Omental fat pad (tissue), 4 donors: ENCODE measurements at places on chromosomes 4 and X.

- DNase-seq = no peak
These were observed 30.3 kb downstream of the CCKAR start for GRCh38 chr4:26459756-26460530.

- no peak for DNase-seq
These were observed 128.7 kb downstream of the ARHGAP24 start for GRCh38 chr4:85603437-85604336.

GRCh38 chr4:63302078-63302477, 1107.2 kb downstream of the TECRL start:
- DNase-seq = no peak

GRCh38 chr4:2537011-2537830, 774 bp downstream of the FAM193A start:
- no peak for DNase-seq

- DNase-seq = no peak
These were observed 53.8 kb upstream of the USP9X start for GRCh38 chrX:41031256-41031967.

DNA sequence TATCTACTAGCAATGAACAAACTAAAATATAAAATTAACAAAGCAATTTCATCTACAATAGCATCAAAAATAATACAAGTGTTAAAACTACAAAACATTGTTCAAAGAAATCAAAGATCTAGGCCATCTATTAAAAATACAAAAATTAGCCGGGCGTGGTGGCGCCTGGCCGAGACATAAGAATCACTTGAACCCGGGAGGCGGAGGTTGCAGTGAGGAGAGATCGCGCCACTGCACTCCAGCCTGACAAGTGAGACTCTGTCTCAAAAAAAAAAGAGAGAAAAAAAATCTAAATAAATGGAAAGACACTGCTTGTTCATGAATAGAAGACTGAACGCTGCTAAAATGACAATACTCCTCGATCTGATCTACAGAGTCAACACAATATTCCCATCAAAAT, 139.2 kb downstream of the RBM47 start:
- no peak for DNase-seq

DNA sequence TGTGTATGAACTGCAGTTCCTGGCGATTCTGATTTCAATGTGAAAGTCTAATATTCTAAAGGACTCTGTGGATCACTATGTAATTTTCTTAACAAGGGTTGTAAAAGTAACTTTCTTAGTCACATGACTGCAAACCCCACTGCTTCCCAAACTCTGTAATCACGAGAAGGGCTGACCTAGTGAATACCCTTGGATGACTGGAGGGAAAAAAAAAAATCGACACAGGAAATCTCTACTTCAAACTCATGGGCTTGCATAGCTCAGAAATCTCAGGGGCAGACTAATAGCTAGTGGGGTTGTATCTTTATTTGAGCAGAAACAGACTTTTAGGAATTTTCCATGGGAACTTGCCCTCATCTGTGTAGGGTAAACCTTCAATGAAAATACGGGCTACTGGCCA, 4.8 kb upstream of the MXRA5 start:
- DNase-seq = no peak

DNA sequence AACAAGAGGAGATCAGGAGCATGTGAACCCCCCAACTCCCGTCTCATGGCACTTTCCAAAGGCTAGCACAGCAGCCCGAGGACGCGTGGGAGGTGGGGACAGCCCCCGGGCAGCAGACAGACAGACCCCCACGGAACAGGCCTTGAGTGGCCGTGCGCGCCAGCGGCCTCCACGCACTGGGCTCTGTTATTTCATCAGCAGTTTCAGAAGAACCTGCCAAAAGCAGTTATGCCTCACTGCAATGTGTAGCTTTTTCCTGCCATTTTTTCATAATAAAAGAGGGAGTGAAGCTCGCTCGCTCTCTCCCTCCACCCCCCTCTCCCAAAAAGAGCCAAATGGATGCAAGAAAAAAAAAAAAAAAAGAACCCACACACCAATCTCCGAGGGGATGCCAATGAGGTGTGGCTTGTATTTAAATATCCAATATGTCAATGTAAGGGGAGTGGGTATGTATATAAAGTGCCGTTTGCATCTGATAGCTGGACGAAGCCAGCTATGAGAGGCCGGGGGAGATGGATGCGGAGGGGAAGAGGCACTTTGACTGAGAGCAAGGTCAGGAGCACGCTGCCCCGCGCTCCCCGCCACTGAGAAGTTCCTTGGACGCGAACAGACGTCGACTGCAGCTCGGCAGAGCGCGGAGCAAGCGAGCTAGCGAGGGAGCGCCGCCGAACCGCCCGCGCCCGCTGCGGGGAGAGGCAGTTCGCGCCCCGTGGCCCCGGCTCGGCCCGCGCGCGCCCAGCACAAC, at the start of gene FGF16:
TSS of gene FGF16 (plus strand) at position 482 of the 745 bp plus-strand sequence. CDS start 286 bp downstream, outside the sequence.
- DNase-seq = no peak

DNA sequence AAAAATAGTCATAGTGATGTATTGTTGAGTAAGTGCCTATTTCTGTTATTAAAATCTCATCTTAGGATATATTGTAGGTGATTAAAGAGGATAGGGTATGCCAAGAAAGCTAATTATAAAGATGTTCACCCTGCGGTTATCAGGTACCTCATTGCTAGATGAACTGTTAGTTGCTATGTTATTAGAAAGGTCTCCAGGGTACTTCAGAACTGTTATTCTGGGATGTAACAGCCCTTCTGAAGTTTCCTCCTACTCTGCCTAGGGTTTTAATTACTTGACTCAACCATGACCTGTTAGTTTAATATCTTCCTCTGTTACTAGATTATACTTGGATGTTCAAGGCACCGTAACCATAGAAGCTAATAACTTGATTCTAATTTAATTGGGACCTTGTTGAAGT, 15.4 kb downstream of the TMPRSS11E start:
- no peak for DNase-seq

GRCh38 chr4:80183250-80184052, 13.9 kb upstream of the PRDM8 start:
- DNase-seq = no peak

DNA sequence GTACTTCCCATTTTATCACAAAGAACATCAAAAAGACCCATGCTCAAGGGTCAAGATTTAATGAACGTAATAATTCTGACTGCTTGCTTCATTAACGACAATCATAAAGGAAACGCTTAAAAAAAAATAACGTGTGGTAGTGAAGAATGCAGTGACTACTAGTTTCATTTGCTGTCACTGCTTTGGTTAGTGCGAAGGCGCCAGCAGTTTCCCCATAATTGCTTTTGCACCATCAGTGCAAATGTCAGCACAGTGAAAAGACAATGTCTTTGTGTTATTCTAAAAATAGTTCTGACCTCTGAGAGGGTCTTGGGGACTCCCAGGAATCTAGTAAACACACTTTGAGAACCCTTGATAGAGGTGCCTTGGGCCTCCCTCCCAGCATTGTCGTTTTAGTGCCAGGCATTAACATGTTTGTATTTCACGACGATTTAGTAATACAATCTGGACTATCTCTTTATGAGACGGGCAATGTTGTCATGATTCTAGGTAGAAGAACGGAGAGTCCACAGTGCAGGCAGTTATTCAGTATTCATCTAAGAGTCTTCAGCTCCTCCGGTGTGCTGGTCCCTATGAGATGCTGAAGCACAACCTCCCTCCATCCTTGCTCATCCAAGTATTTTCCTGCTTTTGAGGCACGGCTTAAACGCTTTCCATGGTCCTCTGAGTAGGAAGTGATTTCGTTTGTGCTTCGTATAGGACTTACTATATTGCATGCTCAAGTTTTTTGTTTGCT, 71.0 kb downstream of the AFF1 start:
- DNase-seq = no peak

DNA sequence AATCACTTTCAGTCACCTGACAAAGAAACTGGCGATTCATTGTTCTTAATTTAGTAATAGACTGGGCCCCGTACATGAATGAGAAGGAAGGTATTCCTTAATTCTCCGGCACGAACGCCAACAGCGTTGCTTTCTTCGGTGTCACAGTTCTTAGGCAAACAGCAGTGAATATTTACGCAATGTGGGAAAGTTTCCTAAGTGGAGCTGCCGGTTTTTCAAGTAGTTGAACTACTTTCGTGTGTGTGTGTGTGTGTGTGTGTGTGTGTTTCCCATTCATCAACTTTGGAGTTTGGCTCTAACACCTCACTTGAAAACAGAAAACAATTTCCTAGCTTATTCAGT, 651 bp downstream of the NXT2 start:
- DNase-seq = no peak

DNA sequence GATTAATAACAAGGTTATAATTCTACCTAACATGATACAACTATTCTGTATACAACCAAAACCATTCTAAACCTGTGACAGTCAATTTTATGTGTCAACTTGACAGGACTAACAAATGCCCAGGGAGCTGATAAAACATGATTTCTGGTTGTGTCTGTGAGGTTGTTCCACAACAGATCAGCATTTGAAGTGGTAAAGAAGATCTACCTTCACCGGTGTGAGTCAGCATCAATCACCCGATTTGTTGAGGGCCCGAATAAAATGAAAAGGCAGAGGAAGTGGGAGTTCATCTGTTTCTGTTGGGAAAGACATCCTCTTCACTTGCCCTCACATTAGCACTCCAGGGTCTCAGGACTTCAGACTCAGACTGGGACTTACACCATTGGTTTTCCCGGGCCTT, 187.9 kb downstream of the MAB21L2 start:
- no peak for DNase-seq

GRCh38 chr4:185263419-185263818, 54.0 kb downstream of the SNX25 start:
- no peak for DNase-seq

GRCh38 chr4:8192748-8193738, 6.0 kb upstream of the SH3TC1 start:
- no peak for DNase-seq

DNA sequence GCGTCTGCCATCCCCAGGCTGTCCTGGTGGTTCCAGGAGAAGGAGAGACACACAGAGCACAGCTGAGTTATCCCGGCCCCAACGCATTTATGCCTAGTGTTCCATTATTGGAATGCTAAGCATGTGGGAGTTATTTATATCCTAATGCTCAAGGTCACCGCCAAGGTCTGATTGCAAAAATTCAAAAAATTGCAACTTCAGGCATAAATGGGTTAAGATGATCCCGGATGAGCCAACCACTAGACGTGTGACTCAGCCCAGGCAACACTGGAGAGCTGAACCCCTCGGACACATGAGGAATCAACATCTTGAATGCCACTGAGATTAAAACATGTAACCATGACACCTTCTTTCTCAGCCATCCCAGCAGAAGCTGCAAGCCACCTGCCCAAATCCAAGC, 3.8 kb upstream of the ZCCHC4 start:
- no peak for DNase-seq

GRCh38 chr4:1030031-1030430, 18.6 kb downstream of the FGFRL1 start:
- DNase-seq = no peak

DNA sequence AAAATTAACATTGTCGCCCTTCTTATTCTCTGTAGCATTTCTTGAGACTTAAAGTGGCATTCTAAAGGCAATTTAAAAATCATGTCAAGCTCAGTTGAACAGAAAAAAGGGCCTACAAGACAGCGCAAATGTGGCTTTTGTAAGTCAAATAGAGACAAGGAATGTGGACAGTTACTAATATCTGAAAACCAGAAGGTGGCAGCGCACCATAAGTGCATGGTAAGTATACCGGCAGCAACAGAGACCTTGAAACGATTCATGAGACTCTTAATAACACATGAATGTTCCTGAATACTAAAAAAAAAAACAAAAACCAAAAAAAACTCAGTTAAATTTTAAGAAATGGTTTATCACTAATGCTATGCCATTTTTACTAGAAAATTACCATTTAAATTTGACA, 82.4 kb upstream of the HPRT1 start:
- no peak for DNase-seq

- no peak for DNase-seq
These were observed 11.3 kb downstream of the YTHDC1 start for GRCh38 chr4:68338625-68339024.

GRCh38 chr4:15674926-15675325, 6.7 kb upstream of the FAM200B start:
- no peak for DNase-seq

GRCh38 chrX:45980726-45981125, 564.5 kb downstream of the ZNF674 start:
- DNase-seq = no peak

GRCh38 chr4:182385897-182386296, 142.7 kb downstream of the TENM3 start:
- DNase-seq = no peak

- no peak for DNase-seq
These were observed 111.8 kb upstream of the RAP2C start for GRCh38 chrX:132331000-132331399.

DNA sequence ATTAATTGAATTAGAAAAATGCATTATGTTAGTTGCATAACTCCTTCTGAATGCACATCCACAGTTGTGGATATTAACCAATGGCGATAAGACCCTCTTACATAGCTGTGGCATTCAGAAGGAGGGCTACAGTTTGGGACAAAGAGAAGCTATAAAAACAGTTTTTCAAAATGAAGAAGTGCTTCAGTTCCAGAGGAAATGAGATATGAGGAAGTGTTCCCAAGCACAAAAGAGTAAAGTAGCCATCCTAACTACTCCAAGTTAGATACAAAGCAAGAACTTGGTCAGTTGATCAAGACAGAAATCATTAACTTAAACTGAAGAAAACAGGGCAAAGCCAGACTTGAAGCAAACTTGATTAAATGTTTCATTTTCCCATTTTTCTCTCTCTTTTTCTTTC, 17.2 kb upstream of the ADGRL3 start:
- no peak for DNase-seq

DNA sequence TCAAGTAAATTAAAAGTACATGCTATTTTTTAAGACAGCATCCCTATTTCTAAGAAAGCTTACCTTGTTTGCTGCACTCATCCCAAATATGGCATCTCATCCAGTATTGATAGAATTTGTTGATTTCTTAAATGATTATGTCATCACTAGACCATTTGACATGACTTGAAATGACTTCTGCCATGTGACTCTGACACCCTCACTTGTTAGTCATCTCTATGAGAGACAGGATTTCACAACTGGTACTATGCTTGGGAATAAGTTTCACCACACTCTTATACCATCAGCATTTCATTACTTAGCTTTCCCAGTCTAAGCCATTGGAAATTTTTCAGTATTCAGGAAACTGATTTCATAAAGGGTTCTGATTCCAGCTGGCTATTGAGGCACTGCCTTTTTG, 55.3 kb downstream of the TMPRSS11F start:
- DNase-seq = no peak

- no peak for DNase-seq
These were observed 5.1 kb upstream of the KDM5C start for GRCh38 chrX:53230116-53230515.

DNA sequence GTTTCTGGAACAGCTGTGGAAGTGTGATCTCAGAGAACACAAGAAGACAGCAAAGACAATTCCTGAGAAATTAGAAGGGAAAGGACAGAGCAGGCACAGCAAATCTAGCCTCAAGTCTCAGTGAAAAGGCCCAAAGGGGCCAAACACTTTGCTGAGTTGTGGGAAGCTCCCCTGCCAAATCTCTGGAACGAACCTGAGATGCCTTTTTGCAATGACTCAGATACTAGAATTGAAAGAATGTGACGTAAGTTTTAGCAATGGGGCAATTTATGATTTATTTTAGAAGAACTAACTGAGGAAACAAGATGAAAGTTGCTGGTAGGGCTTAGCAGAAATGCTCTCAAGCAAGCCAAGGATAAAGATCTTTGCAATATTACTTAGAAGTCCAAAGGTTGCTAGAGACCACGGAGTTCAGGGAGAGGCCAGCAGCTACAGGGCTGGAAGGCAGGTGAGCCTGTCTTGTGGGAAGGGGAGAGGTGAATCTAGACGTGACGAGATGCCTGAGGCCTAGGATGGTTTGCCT, 92.8 kb downstream of the AMELX start:
- no peak for DNase-seq

- DNase-seq = no peak
These were observed 77.8 kb downstream of the KLHL13 start for GRCh38 chrX:118038614-118039365.

- no peak for DNase-seq
These were observed 10.3 kb upstream of the CENPU start for GRCh38 chr4:184744236-184744635.
